ENCODE measurements at places on chromosomes 1 and 21.

DNA sequence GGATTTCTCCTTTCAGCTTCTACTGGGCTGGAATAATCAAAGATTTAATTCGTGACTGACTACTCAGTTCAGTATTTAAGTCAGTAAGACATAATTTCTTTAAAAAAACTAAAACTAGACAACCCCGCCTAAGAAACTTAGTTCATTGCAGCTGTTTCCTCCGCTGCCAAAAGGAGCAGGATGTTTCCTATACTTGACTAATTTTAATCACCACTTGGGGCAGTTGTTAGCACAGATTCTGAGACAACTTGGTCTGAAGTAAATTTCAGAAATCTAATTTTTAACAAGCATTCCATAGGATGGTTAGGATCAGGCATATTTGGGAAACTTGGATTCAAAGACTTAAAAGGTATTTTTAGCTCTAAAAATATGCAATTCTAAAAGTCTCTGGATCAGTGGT, 34.0 kb downstream of the EPRS1 start:
- no peak for DNase-seq

DNA sequence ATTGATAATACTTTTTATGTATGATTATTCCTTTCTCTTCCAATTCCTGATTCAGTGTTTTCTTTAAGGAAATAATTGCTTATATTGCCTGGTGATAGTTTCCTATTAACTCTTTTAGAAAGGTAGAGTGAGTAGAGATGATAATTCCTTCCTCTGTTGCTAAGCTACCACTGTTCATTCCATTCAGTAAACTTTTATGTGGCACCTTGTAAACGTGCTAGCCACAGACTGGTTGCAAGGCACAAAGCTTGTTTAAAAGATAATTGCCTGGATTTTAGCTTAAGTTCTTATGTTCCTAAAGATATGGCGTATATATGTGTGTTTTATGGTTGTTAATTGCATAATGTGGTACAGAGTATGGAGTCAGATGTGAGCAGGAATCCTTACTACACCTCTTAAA, 3.2 kb downstream of the ZFYVE9 start:
- no peak for DNase-seq

GRCh38 chr1:248815407-248816034, 10.2 kb downstream of the SH3BP5L start:
- DNase-seq = no peak

DNA sequence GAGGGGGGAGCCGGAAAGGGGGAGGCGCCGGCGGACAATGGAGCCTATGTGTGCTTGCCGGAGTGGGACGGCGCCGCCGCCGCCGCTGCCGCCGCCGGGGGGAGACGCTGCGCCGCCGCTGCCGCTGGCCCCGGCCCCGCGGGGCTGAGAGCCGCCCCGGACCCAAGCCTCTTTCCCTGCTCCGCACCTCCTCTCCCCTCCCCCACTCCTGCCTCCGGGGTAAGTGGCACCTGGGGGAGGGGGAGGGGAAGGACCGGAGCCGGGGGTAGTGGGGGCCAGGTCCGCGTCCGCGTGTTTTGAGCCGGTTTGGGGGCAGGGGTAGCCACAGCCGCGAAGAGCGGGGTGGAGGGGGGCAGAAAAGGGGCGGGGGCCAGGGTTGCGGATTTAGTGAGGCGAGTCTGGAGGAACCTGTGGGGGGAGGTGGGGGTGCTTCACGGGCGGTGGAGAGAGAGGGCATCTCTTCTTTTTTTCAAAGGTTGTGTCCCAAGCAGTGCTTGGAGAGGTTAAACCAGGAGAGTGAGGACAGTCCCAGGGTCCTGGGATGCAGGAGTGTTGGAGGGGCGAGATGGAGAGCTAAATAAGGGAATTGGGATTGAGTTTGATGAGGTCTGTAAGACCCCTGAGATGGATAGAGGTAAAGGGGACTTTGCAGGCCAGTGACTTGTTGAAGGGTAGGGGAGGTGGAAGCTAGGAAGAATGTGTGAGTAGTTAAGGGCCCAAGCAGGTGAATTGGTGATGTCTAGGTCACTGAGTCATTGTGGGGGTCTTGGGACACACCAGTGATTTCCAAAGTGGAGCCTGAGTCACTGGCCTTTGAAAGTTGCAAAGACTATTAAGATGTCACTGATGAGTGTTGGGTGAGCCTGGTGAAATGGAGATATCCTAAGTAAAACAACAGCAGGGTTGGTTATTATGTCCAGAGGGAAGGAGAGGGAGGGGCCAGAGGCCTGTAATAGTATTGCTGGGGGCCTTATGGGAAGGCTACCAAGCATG, 59.1 kb downstream of the BCL9 start:
- no peak for DNase-seq

DNA sequence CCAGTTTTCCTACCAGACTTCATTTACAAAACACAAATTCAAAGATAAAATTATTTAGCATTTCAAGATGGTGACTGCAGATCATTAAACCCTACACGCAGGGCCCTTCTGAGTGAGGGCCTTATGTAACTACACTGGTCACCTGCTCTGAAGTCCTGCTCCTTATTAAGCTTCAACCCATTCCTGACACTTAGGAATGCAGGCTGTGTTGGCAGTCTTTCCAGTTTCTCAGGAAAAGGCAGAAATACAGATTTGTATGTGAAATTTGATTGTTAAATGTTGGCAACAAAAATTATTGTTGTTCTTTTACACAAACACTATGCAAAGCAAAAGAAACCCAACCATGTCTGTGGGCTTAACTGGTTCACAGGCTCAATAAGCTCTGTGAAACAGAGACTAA, 25.8 kb upstream of the BCAS2 start:
- DNase-seq = no peak

- DNase-seq = no peak
These were observed 21.6 kb upstream of the CCDC27 start for GRCh38 chr1:3730543-3731247.

DNA sequence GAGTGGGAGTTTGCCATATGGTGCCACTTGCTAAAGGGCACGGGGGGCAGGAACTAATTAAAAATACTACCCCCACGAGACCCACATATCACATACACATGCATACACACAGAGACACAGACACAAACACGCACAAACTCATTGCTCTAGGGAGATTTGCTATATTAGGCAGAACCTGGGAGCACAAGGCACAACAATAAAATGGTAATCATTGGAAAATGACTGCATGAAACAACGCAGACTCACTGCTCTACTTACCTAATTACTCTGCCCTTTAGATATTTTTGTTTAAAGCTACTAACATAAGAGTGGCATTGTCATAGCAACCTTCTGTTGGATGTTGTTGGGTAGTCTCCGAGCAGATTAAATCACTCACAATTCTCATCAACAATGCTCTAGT, 20.3 kb upstream of the RGS4 start:
- DNase-seq = no peak

- no peak for DNase-seq
These were observed 16.4 kb upstream of the PAX7 start for GRCh38 chr1:18614069-18614735.

- DNase-seq = no peak
These were observed 19.2 kb upstream of the PEF1 start for GRCh38 chr1:31663622-31664452.

GRCh38 chr1:89608319-89608983, 24.5 kb upstream of the LRRC8C start:
- DNase-seq = no peak

DNA sequence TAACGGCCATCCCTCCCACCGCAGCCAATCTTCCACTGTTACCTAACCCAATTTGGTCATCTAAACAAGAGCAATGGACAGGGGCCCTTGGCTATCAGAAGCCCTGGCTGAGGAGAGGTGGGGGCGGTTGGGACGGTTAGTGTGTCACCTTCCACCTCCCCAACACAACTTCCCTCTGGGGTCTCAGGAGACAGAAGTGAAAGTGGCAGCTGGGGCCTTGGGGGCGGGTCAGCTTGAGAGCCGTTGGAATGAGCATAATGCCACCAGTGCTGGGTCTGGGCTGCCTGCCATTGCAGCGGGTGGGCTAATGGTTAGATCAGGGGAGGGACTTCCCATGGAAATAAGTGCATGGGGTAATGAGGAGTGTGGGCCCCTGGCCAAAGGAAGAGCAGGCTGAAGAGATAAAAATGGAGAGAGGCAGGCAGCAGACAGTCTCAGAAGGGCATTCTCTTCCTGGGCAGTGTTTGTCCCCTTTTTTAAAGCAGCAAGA, 7.9 kb downstream of the MEF2D start:
- DNase-seq = no peak

Data from NCI-H1417 treated with DMSO at 0.1 percent for 48 hours (cell line).